Cardiac fibroblast (primary cell): ENCODE measurements at places on chromosomes 5 and 9.

- peak; percentile 32 for DNase-seq
Measured at GRCh38 chr9:107208121-107208520, 75.0 kb upstream of the RAD23B start.

- DNase-seq: no peak
Measured at GRCh38 chr9:100430286-100430940, 3.5 kb downstream of the MSANTD3 start.

DNA sequence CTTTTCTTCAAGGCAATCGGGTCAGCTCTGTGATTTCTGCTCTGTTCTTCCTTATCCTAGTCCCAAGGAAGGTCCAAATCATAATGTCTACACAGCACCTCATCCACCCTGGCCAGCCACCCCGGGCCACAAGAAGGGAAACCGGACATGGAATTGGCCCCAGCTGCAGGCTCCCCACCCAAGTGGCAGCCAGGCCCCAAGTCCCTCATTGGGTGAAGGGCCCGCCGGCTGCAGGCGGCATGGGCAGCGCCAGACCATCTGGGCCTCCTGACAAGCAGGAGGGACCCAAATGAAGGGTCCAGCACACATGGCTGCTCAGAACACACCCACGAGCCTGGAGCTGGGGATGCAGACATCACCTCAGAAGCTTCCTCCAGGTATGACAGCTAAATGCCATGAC lies 33.7 kb downstream of the BICD2 start:
- DNase-seq: no peak

- DNase-seq: no peak
Measured at GRCh38 chr9:84897362-84898094, 228.0 kb downstream of the NTRK2 start.

DNA sequence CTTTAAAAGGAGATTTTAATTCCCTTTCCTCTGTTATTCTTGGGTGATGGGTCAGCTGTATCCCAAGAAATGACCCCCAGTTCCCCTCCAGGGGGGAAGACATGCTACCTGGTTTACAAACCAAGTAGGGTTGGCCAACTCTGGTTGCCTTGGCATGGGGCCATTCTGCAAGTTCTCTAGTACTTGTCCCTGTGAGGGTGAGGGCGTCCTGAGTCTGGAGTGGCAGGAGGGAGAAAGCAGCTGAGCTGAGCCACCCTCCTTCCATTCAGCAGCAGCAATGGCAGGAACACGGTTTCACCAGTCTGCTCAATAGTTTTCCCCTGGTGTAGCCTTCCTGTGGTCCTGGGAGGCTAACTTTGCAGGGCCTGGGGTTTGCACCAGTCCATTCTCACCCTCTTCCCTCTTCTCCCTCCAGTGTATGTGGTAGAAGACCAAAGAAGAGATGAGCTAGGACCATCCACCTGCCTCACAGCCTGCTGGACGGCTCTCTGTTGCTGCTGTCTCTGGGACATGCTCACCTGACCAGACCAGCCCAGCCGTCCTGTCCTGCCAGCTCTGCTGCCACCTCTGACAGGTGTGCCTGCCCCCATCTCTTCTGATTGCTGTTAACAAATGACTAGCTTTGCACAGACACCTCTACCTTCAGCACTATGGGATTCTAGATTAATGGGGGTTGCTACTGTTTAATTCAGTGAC lies 59.9 kb downstream of the PFDN1 start:
- DNase-seq: no peak

DNA sequence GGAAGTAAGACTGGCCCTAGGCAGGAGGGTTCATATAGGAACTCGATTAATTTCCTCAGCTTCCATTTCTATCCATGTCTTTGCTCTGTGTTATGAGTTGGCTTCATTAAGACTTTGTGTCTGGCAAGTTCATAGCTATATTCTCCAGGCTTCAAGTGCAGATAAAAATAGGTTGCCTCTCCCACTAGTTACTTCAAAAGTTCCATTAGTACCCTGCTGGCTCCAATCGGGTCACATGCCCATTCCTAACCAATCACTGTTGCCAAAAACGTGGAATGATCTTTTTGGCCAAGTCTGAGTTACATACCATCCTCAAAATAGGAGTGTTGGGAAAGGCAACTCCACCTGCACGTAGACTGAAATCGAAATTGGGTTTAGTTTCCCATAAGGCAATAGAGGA lies 13.8 kb upstream of the SPATA31D1 start:
- DNase-seq: no peak

DNA sequence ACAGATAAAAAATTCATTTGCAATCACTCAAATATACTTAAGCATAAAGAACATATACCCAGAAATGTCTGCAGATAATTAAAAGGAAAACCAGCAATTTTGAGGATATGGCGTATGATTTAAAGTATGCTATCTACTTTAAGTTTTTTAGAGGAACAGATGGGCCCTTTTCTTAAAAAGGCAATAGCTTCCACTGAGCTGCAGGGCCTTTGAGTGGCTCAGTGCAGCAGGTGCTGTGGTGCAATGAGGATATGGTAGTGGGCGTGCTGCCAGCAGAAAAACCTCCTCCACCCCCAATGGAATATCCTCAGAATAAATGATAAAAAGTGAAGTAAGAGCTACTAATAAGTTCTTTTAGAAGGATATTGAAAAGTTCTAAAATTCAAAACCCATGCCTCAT lies 814.5 kb downstream of the MTRR start:
- no peak for DNase-seq

DNA sequence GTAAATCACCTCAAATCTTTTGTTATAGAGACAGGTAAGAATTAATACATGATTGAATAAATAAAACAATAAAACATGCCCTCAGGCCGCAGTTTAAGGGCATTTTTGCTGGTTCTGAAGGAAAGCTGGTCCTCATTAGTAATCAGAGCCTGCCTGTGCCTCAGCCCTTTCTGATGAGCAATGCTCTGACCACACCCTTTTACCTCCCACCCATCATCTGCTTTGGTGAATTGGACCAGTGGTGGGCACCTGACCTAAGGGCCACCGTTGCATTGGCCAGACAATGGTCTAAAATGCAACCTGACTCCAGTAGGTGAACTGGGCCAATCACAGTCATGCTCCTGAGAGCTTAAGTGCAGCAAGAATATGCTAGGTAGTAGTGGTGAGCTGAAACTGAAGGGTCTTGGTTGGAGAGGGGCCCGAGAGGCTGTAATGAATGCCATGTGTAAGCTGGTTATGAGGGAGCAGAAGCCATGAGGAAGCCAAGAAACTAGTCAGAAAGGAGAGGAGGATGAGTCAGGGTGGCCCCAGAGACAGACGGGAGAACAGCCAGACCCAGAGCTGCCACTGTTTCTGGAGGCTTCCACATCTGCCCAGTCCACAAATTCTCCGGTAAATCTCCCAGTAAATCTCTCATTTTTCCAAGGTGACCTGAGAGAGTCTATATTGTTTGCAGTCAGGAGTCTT lies 45.5 kb upstream of the ZSWIM6 start:
- no peak for DNase-seq

DNA sequence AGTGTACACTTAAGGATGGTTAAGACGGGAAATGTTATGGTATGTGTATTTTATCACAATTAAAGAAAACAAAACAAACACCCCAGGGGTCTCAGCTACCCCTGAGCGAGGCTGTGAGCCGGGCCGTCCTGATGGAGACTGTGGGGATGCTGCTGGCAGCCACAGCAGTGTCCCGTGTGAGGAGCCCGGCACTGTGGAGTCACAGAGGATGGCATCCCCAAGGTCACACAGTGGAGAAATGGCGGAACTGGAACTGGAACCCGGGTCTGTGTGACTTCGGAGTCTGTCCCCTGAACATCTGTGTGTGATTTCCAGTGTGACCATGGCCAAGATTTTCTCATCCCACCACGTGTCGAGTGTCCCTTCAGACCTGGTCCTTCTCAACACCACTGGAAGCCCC lies 80.7 kb upstream of the PHYKPL start:
- DNase-seq: no peak
